Posterior cingulate gyrus (tissue), 11 donors: ENCODE measurements at places on chromosomes 7 and 10.

DNA sequence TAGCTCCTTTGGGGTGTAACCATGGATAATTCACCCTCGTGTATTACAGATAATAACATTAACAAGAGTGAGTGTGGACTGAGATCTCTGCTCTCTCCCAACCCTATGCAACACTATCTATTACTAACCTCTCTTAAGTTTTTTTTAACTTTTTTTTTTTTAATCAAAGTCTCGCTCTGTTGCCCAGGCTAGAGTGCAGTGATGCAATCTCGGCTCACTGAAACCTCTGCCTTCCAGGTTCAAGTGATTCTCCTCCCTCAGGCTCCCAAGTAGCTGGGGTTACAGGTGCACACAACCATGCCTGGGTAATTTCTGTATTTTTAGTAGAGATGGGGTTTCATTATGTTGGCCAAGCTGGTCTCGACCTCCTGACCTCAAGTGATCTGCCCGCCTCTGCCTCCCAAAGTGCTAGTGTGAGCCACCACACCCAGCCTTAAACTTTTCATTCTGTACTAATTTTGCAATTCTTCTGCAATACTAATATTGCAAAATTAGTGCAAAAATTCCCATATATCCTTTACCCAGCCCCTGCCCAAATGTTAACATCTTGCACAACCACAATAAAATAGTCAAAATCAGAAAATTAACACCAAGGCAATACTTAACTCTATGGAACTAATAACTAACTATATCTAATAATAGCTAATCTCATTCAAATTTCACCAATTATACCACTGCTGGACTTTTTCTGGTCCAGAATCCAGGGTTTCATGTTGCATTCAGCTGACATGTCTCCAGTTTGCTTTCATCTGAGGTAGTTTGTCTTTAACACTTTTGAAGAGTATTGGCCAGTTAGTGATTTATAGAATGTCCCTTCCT lies 66.5 kb upstream of the TCF7L2 start:
- no peak for DNase-seq

DNA sequence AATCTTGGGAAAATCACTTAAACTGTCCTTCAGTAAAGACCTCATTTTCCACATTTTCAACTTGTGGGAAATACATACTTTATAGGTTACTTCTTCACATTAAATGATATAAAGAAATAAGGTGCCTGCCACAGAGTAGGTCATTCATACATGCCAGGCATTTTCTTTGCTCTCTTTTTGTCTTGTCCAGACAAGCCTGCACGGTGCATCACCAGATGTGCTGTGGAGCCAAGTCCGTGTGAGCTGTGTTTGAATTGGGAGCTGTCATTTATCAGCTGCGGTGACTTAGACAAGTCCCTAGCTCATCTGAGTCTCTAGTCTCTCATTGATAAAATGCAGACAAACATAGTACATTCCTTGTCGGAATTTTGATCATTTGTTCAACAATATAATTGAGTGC lies 432.9 kb downstream of the SORCS3 start:
- no peak for DNase-seq

- DNase-seq: no peak
Observed at GRCh38 chr7:95201727-95202126, 122.6 kb downstream of the PON1 start.

DNA sequence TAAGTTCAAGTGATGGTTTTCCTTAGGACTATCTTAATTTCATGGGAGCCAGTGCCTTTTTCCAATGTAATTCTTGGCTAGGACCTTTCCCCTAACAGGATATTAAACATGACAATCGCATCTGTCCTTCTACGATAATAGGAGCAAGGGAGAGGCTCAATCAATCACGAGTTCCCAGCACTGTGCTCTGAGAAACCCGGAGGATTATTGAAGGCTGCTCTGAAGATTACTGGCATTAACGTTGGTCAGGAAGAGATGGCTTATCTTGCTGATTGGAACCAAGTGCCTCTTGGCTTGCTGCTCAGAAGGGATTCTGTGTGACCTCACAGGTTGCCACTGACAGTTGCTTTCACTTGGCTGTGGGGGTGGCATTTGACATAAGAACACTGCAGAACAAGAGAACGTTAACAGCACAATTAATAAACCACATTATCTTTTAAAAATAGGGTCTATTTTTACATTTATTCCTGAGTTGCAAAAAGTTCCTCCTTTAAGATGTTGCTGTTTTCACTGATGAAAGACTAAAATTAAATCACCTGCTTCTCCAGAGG lies 252.1 kb upstream of the TAC1 start:
- no peak for DNase-seq
